Cardiac fibroblast (primary cell): ENCODE measurements at places on chromosomes 13 and 19.

- no peak for DNase-seq
Measured at GRCh38 chr13:92221916-92222315, 823.5 kb downstream of the GPC5 start.

GRCh38 chr13:112715210-112715609 is 25.4 kb downstream of the ATP11A start:
- DNase-seq = no peak

GRCh38 chr19:10551698-10552301 is 8.1 kb downstream of the ATG4D start:
- DNase-seq = peak; percentile 58

- no peak for DNase-seq
Measured at GRCh38 chr13:36082396-36082795, 48.8 kb downstream of the DCLK1 start.

DNA sequence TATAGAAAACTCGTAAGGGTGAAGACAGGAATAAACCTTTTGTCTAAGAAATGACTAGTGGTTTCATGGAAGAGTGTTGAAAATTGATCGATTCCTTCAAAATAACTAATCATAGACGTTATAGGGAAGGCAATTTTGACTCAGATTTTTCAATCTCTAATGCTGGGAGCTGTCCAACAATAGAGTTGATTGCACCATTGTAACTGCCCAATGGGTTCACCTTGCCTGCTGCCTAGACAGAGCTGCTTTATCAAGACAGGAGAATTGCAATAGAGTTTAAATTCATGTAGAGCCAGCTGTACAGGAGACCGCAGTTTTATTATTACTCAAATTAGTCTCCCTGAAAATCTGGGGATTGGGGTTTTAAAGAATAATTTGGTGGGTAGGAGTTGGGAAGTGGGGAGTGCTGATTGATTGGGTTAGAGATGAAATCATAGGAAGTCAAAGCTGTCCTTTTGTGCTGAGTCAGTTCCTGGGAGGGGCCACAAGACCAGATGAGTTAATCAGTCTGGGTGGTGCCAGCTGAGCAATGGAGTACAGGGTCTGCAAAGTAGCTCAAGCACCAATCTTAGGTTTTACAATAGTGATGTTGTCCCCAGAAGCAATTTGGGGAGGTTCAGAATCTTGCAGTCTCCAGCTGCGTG is 16.8 kb upstream of the ADGRE2 start:
- DNase-seq = no peak

DNA sequence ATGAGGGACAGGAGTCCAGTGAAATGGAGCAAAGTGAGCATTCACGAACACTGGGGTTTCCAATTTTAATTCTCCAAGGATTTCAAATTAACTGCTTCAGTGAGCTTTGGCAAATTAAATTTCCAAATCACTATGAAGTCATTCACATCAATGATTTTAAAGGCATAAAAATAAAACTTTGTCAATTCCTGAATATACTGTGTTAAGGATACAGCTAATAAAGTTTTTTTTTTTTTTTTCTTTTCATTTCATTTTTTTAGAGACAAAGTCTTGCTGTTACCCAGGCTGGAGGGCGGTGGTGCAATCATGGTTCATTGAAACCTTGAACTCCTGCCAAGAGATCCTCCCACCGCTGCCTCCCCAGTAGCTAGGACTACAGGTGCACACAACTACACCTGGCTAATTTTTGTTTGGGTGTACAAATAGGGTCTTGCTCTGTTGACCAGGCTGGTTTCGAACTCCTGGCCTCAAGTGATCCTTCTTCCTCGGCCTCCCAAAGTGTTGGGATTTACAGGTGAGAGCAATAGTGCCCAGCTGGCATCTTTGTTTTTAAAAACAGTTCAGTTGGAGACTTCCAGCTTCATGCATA is 21.9 kb downstream of the RBM26 start:
- DNase-seq = no peak

DNA sequence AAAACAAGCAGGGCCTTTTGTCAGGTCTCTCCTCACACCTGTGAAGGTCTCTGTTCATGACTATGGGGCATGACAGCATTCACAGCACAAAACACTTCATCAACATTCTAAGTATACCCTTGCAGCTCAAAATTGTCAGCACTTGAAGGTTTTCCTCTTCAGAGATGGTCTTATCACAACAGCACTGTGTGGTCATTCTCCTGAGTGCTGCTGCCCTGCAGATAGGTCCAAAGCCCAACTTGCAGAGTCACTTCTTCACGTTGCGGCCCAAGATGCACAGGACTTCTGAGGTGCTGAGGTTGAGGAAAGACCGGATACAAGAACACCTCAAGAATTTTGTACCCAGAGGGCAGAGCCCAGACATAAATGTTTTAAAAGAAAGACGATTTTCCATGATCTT is 574.5 kb downstream of the UQCRFS1 start:
- no peak for DNase-seq

GRCh38 chr19:13961826-13962698 is 9.8 kb downstream of the DCAF15 start:
- no peak for DNase-seq

GRCh38 chr19:53865918-53866864 is 1.5 kb upstream of the MYADM start:
- DNase-seq = peak; percentile 80

DNA sequence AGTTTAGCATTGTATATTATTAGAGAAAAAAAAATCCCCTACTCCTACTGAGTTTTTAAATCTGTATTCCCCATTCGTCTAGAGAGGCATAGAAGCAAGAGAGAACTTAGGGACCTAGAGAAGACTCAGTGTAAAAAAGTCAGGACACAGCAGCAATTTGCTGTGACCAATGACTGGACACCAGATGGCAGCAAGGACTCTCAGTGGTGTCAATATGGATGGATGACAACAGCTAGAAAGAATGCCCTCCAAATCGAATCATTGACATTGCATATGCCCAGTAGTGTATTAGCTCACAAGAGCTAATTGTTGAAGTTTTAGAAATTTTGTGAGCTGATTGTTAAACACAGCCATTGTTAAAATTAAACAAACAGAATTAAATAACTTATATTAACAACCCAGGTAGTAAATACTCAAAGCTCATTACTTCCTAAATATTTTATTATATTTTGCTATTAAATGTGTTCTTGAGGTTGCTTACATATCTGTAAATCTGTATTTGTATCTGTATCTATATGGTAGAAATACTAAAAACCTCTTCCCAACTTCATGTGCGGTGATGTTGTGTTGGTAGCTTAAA is 43.9 kb downstream of the SIAH3 start:
- DNase-seq = peak; percentile 50

DNA sequence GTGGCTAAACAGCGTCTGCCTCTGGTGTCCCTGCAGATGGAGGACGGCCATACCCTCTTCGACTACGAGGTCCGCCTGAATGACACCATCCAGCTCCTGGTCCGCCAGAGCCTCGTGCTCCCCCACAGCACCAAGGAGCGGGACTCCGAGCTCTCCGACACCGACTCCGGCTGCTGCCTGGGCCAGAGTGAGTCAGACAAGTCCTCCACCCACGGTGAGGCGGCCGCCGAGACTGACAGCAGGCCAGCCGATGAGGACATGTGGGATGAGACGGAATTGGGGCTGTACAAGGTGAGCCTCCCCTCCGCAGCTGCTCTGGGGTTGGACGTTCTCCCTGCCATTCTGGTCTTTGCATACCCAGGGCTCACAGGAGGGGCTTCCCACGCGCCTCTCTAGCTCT is 19.9 kb downstream of the UHRF1 start:
- DNase-seq = peak; percentile 35

- DNase-seq = no peak
Measured at GRCh38 chr19:39178296-39179006, 18.3 kb upstream of the NCCRP1 start.

DNA sequence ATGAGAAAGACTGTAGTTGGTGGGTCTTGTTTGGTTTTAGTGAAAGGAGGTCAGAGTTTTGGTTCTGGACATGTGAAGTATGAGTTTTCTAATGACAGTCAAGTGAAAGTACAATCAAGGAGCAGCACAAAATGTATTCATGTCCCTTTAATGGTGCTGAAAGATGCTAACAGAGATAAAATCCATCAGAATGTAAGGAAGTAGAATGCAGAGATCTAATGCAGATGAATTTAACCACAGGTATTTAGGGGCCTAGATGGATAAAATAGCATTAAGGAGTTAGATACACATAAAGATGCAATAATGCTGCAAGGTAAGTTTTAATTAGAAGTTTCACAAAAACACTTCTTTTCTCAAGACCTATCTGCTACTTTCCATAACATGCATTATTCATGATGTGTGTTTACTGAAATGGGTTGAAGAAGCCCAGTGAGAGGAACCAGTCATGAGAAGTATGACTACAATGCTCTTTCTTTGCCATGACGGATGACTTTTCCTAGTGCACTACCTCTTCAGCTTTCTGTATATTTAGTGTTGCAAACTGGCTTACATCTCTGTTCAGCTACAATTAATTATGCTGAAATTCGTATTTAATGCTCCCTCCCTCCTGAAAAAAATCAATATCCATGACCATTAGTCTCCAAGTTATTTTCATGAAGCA is 222.9 kb upstream of the HTR2A start:
- DNase-seq = no peak

GRCh38 chr19:49489601-49490167 is 2.3 kb downstream of the RPL13A start:
- no peak for DNase-seq

DNA sequence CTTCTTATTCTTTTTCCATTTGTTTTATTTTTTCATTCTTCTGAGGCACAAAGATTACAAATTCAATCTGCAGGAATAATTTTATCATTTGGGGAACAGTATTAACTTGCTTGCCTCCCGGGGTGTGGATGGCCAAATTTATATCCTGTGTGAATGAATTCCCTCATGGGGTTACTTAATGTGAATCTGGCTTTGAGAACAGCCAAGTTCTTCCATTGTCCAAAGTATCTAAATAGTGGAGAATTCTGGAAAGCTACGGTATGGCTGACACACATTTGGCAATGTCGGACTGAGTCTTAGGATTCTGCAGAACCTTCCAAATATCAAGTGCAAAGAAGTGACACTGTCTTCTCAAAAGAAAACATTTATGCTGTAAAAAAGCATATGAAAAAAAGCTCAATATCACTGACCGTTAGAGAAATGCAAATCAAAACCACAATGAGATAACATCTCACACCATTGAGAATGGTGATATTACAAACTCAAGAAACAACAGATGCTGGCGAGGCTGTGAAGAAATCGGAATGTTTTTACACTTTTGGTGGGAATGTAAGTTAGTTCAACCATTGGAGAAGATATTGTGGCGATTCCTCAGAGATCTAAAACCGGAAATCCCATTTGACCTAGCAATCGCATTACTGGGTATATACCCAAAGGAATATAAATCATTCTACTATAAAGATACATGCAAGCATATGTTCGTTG is 620.2 kb downstream of the EFNB2 start:
- no peak for DNase-seq

DNA sequence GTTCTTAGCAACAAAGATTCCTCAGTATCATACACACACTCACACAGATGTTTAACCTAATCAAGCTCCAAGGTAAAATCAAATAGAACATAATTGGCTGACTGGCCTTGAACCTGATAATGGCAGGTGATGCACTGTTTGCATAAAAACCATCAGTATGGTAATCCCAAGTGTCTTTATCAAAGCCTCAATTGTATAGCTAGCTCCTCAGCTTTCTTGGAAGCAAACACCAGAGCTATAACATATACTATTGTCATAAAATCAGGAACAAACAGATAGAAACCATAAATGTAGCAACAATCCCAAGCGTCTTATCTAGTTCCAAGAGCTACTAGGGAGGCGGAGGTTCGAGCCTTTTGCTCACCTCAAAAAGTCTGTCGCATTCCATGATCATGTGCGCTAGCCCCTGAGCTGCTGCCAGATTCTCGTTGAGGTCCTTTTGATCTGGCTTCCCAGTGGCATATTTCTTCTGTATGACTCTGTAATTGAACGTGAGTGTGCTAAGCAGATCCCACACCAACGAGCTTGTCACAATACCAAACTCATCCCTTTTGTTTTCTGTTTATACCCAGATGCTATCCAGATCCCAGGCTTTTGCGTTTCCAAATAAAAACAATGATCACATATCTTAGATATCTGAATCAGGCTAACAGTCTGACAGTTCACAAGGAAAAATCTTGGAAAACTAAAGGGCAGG is 95.3 kb downstream of the KL start:
- DNase-seq = no peak

DNA sequence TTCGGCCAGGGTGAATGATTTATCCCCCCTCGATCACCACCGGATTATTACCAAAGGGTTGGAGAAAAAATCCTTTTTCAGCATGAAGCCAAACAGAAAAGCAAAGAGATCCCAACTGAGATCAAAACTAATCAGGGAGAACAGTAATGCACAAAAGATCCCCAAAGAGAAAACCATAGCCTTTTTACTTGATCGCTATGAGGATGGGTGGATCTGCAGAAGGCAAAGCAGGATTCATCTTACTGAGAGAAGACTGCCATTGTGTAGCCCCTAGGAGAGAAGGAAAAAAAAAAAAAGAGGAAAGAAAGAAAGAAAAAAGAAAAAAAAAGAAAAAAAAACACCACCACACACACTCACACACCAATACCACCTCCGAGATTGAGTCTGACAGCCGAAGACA is at the start of gene FGF14:
FGF14 (minus strand) TSS at position 283 of the 400 bp plus-strand sequence.
- no peak for DNase-seq

GRCh38 chr13:92590503-92590908 is 636.1 kb upstream of the GPC6 start:
- peak; percentile 11 for DNase-seq

GRCh38 chr19:6516018-6516658 is 14.0 kb upstream of the TUBB4A start:
- peak; percentile 96 for DNase-seq

DNA sequence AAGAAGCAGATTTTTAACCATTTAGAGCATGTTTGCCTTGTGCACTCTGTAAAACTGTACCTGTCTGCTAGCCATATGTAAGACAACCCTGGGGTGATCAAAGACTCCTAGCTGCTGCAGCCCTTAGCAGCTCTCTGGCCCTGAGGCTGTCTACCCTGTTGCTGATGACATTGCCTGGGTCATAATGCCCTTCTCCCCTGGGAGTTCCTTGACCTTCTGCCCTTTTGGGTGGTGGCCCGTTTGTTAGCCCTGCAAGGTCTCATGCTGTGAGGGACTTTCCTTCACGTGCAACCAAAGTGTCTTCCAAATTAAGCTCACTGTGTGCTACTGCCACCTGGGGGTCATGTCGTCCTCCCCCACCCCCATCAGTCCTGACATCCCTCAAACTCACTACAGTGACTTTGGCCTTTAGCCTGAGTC is 7.4 kb downstream of the GPC6 start:
- DNase-seq = no peak

DNA sequence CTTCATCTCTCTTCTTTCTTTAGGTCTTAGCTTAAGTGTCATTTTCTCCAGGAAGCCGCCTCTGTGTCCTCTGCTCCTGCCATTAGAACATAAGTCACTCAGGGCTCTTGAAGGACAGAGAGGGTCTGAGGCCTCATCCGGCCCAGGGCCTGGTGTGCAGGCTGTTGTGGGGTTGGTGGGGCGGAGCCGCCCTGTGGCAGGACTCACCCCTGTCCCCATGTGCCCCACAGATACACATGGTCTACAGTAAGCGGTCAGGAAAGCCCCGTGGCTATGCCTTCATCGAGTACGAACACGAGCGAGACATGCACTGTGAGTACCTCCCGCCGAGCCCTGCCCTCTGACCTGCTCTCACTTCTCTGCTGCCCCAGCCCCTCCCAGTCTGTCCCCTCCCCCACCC is 13.0 kb upstream of the LIN7B start:
- no peak for DNase-seq
